Effector memory CD8-positive, alpha-beta T cell (primary cell): ENCODE measurements at places on chromosomes 11 and 22.

- no peak for DNase-seq
Measured at GRCh38 chr11:77592727-77593126, 3.0 kb downstream of the AQP11 start.

DNA sequence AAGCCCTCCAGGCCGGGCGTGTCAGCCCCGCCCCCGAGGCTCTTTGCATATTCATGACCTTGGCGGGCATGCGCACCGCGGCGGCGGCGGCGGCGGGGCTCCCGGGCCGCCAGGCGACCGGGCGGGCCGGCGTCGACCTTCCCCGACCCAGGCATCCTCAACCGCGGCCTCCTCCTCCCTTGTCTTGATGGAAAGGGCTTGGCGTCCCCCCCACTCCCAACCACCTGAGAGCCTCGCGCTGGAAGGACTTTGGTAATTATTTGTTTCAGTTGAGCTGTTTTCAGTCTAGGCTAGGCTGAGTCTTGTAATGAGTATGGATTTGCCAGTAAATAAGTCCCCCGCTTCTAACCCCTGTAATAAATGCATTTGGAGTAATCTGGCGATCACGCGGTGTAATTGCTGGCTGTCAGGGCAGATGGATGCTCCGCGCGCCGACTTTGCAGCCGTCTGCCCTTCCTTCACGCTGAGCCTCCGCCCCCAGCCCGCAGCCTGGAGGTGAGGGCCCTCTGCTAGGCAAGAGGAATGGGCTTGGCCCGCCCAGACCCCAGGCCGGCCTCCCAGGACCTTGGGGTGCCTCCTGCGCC lies 25.2 kb downstream of the FLRT1 start:
- DNase-seq: peak; percentile 25

DNA sequence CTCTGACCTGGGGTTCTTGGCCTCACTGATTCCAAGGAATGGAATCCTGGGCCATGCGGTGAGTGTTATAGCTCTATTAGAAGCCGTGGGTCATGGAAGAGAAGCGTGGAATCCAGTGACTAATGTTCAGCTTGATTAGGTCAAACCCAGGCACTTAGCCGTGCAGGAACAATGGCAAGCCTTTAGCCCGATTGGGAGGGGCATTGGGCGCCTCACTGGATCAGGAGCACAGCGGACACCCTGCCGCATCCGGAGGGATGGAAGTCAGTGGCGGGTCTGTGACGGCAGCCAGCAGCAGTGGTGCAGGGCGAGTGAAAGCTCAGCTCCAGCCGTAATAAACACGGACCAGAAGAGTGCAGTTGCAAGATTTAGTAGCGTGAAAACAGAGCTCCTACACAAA lies 20.5 kb upstream of the SLC17A6 start:
- no peak for DNase-seq

- DNase-seq: no peak
Measured at GRCh38 chr11:125588505-125588904, 4.1 kb upstream of the STT3A start.

- no peak for DNase-seq
Measured at GRCh38 chr11:73818846-73819245, 31.2 kb downstream of the MRPL48 start.

DNA sequence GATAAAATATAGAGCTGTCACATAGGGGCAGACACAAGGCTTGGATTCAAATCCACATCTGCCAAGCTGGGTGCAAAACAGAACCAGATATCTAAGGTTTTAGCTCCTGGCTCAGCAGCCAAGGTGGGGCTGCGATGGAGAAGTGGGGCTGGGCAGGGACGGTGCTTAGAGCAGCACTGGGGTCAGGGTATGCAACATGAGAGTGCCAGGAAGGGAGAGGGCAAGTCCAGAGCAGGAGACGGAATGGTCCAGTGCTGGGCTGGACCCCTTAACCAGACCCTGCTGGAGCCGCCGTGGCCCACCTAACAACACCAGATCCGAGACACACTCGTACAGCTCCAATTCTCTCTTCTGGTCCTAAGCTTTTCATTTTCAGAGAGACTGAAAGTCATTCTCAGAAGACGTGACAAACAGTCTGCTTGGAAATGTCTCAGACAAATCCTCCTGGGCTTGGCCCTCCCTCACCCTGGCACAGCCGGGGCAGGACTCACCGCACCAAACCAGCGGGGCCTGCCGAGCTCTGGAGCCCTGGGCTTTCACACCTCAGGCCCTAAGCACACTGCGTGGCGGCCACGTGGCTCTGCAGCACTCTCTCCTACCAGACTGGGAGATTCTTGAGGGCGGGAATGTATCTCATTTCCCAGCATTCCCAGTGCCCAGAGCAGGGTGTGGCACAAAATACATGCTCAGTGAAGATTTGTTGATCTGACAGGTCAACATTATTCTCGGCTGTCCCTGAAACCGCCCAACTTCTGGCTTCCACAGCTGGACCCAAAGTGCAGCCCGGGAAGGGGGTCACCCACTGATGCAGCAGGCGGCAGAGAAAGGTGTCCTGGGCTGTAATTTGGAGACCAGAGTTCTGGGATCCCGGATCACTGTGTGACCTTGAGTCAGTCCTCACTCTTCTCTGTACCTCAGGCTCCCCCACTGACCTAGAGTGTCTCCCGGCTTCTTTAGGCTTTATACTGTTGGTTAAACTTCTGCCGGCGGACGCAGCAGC lies 11.6 kb downstream of the LRRC32 start:
- no peak for DNase-seq

DNA sequence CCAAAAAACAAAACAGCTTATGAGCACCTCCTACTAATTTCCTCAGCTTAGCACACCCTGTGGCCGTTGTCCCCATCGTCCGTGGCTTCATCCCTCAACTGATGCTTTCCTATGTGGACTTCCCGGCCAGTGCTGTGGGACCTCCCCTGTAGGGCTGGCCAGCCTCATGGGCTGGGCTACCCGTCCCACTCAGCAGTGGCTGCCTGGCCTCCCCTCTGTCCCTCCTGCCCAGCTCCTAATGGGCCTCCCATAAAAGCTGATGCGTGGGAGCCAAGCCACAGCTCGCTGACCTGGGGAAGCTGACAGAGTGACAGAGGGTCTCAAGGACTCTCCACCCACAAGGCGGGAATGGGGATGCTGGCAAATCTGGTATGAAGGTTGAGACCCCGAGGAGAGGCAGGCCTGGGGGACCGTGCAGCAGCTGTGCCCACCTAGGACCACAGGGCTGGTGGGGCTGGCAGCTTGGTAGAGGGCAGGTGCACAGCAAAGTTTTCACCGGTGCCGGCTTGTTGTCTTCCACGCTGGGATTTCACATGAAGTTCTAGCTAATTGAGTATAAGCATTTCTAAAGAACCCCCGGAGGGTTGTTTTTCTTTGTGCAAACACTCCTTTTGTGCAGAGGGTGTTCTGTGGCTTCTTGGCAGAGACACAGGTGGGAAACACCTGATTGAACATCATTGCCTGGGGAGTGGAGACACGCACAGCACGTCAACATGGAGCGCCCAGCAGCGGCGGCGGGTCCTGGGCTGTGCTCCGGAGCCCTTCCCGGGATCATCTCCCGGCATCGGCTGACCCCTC lies 23.2 kb downstream of the TBX1 start:
- no peak for DNase-seq

DNA sequence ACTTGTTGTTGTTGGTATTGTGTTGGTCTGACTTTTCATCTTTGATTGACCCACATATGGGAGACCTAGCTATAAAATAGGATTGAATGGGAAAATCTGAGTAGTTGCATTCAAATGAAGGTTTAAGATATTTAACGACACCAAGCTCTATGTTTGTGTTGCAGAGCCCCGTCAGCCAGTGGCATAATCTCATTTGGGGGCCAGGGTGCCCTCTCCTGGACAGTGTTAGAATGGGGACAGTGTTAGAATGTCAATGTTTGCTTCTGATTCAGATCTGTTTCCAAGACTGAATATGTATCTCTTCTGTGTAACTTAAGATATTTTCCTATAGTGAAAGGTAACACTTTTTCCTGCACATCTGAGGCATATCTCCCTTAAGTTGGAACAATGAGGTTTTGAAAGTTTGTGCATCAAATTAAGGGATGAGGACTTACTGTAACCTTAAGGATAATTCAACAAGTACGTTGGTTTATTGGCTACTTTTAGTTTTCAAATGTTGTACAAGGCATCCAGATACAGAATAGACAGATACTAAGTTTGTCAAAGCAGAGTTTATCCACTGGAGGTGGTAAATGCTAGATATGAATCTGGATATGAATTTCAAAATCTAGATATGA lies 5.3 kb upstream of the OR52M1 start:
- peak; percentile 43 for DNase-seq

- peak; percentile 78 for DNase-seq
Measured at GRCh38 chr11:57792060-57792541, 30.5 kb downstream of the CTNND1 start.

- DNase-seq: no peak
Measured at GRCh38 chr11:39732001-39732400, 1727.5 kb downstream of the LRRC4C start.

DNA sequence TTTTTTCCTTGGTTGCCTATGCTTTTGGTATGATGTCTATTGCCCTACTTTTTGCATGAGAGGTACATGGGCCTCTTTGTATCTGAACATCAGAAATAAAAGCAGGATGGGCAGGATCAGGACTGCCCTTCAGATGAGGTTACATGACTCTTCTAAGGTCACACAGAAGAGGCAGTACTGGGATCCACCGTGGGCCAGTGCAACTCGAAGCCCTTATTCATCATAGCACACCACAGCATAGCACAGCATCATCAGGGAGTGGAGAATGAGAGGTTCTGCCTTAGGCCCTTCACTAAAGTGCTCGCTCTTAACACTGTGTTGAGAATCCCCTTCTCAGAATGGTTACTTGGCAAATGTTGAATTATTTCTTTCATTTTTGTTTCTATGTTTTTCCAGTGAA lies 88.3 kb downstream of the C22orf31 start:
- DNase-seq: no peak

- no peak for DNase-seq
Measured at GRCh38 chr11:18853086-18853720, 61.6 kb upstream of the PTPN5 start.

DNA sequence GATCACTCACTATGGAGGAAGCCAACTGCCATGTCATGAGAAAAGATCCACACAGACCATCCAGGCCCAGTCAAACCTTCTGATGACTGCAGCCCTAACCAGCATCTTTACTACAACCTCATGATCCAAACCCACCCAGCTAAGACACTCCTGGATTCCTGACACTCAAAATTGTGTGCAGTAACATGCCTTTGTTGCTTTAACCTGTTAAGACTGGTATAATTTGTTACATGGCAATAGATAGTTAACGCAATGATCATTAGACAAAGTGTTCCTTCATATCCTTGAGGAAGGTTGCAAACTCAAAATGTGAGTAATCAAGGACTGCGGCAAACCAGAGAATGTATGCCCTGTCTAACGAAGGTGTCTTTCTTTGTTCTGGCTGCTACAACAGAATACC lies 47.1 kb upstream of the CSNK2A3 start:
- no peak for DNase-seq

- no peak for DNase-seq
Measured at GRCh38 chr11:78838417-78838816, 263.8 kb upstream of the NARS2 start.

- no peak for DNase-seq
Measured at GRCh38 chr11:116078101-116078591, 573.9 kb upstream of the CADM1 start.

DNA sequence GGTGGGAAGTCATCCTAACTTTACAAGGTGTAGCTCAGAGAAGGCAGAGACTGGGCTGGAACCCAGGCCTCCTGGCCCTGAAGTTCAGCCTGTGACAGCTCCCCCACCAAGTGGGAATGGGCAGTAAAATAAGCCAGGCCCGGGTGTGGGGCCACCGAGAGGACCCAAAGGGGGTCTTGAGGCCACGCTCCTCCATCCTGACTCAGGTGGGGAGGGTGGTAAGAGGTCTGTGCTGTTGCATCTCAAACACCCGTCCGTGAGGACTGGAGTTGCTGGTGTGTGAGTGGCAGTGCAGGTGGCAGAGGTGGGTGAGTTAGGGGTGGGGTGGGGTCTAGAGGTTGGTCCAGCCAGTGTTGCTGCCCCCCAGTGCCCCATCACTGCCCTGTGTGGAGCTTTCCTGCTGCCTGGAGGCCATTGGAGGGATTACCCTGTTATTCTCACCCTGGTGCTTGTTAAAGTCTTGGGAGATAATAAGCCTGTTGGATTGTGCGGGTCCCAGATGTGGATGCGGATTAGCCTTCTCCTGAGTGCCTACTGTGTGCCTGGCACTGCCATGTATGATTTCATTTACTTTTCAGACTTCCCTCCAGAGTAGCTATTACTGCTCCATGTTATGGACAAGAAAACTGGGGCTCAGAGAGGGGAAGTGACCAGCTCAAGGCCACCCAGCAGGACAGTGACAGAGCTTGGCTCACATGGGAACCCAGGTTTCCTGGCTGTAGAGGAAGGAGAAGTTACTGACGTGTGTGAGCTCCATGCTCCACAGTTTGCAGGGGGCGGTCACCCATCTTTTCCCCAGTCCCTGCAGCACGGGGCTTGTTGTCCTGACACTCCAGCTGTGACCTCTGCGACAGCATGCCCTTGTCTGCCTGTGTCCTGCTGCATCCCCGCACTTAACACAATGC lies 12.9 kb downstream of the SERPINH1 start:
- no peak for DNase-seq
